Colonic mucosa (tissue), 4 donors: ENCODE measurements at places on chromosomes 16 and 17. TPM values are rescaled to one million over a fixed set of nuclear protein-coding genes. Genes with fewer than 3 reads are reported as not detected.

ZNF205 gene
- total RNA-seq, result 10.5 TPM

NPW gene
- 3.8 TPM for total RNA-seq

KCNG4 gene
- total RNA-seq, result not detected

TBC1D3C gene
- total RNA-seq, result not detected

OR1F1 gene
- total RNA-seq, result not detected

GRCh38 chr17:34358631-34359030, 2.4 kb downstream of the CCL13 start:
- H3K27me3 ChIP-seq, result no peaks in the 10 kb centered on the region
- DNase-seq, result no peak
- H3K4me1 ChIP-seq, result no peaks in the 10 kb centered on the region
- H3K36me3 ChIP-seq, result no peaks in the 10 kb centered on the region
- no peak overlapping the region for H3K4me3 ChIP-seq

DNA sequence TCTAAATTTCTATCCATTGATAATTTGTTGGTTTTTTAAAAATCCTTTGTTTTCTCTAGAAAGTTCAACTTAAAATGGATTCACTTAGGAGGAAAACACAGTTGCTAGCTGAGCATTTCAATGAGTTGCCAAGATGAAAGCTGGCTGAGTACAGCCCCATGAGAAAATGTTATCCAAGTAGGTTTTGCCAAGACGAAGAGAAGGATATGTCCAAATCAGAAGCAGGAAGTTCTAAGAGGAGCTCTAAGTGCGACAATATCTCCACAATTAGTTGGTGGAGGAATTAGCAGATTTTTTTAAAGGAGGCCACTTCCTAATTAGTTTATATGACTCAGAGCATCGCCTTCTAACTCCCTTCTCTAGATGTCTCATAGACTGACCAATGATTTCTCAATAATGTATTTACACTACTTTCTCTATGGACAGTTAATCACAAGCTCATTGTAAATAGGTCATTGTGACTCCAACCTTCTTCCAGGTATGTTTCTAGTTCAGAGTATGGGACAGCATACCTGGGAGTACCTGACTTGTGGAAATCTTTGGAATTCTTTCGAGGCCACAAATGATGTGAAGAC, 873.3 kb upstream of the SOX9 start:
- no peaks in the 10 kb centered on the region for H3K4me1 ChIP-seq
- no peaks in the 10 kb centered on the region for H3K27me3 ChIP-seq
- no peak overlapping the region for H3K4me3 ChIP-seq
- no peak overlapping the region for H3K27ac ChIP-seq

- H3K4me3 ChIP-seq, result no peak overlapping the region
- H3K27ac ChIP-seq, result no peak overlapping the region
- no peaks in the 10 kb centered on the region for H3K27me3 ChIP-seq
- no peaks in the 10 kb centered on the region for H3K4me1 ChIP-seq
Observed at GRCh38 chr16:82470620-82471152, 156.1 kb upstream of the CDH13 start.

GRCh38 chr16:2836646-2837508, 6.8 kb downstream of the ZG16B start:
- no peak overlapping the region for H3K4me3 ChIP-seq
- H3K27me3 ChIP-seq, result no peaks in the 10 kb centered on the region
- H3K36me3 ChIP-seq, result no peaks in the 10 kb centered on the region
- H3K4me1 ChIP-seq, result no peaks in the 10 kb centered on the region

DNA sequence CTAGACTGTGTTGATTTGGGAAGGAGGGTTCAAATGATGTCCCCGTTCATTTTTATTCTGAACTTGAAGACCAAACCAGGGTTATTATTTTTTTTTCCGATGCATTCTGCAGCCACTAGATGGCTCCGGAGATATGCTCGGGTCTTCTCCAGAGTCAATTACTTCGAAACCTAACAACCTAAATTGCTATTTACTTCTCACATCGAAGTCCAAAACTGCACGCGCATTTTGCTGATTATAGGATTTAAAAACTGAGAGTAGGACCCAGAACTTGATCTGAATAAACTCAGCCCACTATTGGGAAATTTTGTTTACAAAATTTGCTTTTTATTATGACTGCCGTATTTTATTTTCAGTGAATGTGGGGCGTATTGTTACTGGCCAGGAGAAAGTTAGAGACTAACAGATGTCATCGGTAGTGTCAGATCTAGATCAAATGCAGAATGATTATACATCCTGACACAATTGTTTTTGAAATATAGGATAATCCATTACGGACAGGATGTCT, 263.8 kb downstream of the HS3ST3A1 start:
- H3K27ac ChIP-seq, result no peak overlapping the region
- no peak overlapping the region for H3K4me3 ChIP-seq
- no peaks in the 10 kb centered on the region for H3K36me3 ChIP-seq
- H3K27me3 ChIP-seq, result no peaks in the 10 kb centered on the region

DNA sequence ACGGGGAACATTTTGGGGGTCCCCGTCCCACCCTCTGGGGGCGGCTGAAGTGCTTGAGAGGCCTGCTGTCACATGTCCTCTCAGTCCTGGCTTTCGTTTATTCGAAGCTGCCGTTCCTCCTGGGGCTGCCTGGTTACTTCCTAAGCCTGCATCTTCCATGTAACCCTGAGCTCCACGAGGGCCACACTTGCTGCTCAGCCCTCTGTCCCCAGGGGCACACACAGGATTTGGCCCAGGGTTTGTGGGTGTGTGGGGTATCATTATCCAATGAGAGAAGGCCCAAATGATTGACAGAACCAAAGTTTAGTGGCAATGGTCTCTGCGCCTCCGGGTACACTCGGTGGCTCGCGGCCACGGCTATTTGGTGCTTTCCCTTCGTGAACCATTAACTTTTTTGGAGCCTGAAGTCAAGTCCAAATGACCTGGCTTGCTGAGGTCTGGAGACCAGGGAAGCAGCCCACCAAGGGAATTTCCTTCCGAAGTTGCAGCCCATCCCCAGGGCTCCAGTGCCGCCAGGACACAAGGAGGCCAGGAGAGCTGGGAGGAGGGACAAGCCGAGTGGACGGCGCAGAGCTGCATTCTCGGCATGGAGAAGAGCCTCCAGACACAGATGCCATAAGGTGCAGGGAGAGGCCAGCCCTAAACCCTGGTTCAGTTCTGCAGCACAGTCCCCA, 131.4 kb upstream of the FOXF1 start:
- H3K4me3 ChIP-seq, result no peak overlapping the region
- no peak overlapping the region for H3K27ac ChIP-seq
- no peaks in the 10 kb centered on the region for H3K27me3 ChIP-seq
- no peaks in the 10 kb centered on the region for H3K4me1 ChIP-seq

- no peak overlapping the region for H3K27ac ChIP-seq
- DNase-seq, result no peak
- H3K4me1 ChIP-seq, result no peaks in the 10 kb centered on the region
- H3K36me3 ChIP-seq, result no peaks in the 10 kb centered on the region
- H3K27me3 ChIP-seq, result no peaks in the 10 kb centered on the region
- no peak overlapping the region for H3K4me3 ChIP-seq
Observed at GRCh38 chr17:73564843-73565242, 79.4 kb downstream of the SDK2 start.

DNA sequence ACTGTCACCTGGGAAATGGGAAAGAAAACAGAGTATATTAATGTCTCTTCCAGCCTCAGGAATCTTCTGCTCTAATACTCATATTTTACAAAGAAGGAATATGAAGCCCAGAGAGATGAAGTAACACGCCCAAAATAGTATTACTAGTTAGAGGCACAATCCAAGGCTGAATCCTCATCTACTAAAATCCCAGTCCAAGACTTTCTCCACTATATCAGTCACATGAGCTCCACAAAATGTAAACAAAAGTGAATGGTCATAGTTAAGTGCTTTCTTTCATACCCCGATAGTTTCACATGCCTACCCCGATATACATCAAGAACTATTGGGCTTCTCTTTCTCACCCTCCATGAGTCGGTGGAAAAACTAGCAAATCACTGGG, 965 bp downstream of the INTS2 start:
- peak overlapping the region; percentile 83 for H3K27ac ChIP-seq
- peak overlapping the region; percentile 75 for H3K4me3 ChIP-seq
- no peaks in the 10 kb centered on the region for H3K36me3 ChIP-seq
- no peak for DNase-seq
- no peaks in the 10 kb centered on the region for H3K27me3 ChIP-seq

- no peak overlapping the region for H3K4me3 ChIP-seq
- no peak for DNase-seq
- no peaks in the 10 kb centered on the region for H3K27me3 ChIP-seq
Observed at GRCh38 chr17:79079421-79080200, 5.0 kb downstream of the ENGASE start.

DNA sequence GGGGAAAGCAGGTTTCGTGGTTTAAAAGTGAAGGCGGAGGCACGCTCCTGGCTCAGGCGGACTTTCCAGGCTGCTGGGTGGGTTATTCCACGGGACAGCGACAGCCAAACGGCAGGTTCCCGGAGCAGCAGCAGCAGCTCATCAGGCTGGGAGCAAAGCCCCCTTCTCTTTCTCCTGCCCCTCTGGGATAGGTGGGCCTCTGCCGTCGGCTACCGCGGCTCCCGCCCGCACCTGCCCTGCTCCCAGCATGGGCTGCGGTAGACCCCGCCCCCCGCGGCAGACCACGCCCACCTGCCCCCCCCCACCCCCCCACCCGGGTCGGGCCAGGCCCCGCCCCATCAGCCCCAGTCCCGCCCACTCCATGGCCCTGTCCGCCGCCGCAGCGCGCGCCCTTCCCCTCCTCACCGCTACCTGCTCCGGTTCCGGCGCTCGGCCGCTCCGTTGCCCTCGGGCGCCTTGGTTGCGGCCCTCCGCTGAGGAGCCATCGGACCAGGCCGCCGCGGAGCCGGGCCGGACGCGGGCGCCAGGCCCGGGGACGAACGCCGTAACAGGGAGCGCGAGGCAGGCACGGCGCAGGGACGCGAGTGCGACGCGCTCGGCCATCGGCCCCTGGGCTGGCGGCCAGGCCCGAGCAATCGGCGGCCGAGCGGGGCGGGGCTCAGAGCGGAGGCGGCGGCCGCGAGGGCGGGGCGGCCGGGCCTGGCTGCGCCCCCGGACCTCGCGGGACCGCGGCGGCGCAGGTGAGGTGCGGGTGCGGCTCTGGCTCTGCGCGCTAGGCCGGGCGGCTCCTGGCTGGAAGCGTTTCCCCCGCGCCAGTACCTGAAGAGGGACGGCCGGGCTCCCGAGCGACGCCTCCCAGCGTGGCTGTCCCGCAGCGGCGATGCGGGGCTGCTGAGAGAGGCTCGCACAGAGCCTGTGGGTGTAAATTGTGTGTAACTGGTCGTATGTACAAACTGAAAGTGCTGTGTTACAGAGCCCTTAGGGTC, at the start of the genes HEXD and OGFOD3:
Gene HEXD (plus strand): TSS at position 347 of the 986 bp plus-strand sequence. CDS start 1,453 bp downstream, outside the sequence.
Gene OGFOD3 (minus strand): TSS at position 586 of the 986 bp plus-strand sequence. CDS start 101 bp downstream, at position 485.
- H3K4me3 ChIP-seq, result peak within 1 kb of the TSS; percentile 66
- DNase-seq, result peak; percentile 83
- H3K27ac ChIP-seq, result peak within 1 kb of the TSS; percentile 82
- H3K4me1 ChIP-seq, result no peaks in the 10 kb centered on the region

DNA sequence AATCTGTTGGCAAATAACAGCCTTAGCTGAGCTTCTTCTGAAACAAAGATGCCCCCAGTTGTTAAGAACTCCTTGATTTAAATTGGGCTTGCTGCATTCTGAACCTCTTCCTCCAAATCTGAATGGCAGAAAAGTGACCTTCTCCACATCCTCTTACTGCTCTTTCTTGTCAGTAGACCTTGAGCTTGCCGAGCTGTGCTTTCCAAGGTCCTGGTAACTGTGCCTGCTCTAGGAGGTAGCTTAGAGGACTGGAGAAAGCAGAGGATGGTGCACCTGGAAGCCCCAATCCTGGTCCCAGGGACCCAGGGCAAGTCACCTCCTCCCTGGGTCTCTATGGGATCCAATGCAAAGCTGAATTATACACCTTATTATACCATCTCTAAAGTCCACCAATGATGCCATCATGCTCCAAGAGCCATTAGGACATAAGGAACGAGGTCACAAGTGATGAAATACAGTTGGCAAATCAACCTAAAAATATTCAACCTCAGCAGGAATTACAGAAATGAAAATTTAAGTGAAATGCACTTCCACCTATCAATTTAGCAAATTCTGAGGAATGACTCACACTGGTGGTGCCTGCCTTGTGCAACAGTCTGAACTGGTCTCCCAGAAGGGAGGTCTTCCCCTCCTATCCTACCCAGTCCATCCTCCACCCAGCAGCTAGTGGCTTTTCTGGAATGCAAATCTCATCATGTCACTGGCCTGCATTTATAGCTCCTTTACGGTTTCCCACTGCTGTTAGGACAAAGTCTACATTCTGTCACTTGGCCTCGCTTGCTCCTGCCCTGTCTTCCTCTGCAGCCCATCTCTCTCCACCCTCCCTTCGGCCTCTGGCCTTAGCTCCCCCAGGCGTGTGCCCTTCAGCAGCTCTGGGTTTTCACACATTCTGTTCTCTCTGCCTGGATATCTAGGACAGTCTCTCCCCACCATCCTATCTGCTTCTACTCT, 36.6 kb downstream of the TOM1L2 start:
- peak; percentile 72 for DNase-seq
- H3K4me1 ChIP-seq, result peaks cover 9% of the 10 kb centered on the region
- no peaks in the 10 kb centered on the region for H3K27me3 ChIP-seq
- no peaks in the 10 kb centered on the region for H3K36me3 ChIP-seq

- no peaks in the 10 kb centered on the region for H3K36me3 ChIP-seq
- no peak for DNase-seq
- H3K27me3 ChIP-seq, result no peaks in the 10 kb centered on the region
- H3K4me3 ChIP-seq, result no peak overlapping the region
Observed at GRCh38 chr16:77404775-77405174, 30.1 kb downstream of the ADAMTS18 start.

GRCh38 chr17:81057777-81058176, 22.8 kb downstream of the BAIAP2 start:
- H3K27ac ChIP-seq, result peak overlapping the region; percentile 54
- H3K27me3 ChIP-seq, result no peaks in the 10 kb centered on the region
